ENCODE measurements at places on chromosomes 13 and 19.

DNA sequence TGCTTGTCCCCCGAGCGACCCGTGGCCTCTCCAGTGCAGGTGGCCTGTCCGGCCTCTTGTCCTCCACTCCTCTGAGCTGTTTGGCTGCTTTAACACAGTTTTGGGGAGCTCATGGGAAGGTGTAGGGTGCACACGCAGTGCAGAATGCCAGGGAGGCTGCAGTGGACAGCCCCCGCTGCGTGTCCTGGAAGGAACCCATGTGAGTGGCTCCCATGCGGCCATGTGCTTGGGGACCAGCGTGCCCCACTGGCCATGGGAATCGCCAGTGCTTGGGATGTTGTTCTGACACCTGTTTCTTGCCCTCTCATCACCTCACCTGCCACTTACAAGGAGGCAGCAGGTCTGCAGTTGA, 22.6 kb upstream of the F7 start:
- DNase-seq: no peak

GRCh38 chr19:55285229-55285890, 1.6 kb downstream of the BRSK1 start:
- DNase-seq: no peak

DNA sequence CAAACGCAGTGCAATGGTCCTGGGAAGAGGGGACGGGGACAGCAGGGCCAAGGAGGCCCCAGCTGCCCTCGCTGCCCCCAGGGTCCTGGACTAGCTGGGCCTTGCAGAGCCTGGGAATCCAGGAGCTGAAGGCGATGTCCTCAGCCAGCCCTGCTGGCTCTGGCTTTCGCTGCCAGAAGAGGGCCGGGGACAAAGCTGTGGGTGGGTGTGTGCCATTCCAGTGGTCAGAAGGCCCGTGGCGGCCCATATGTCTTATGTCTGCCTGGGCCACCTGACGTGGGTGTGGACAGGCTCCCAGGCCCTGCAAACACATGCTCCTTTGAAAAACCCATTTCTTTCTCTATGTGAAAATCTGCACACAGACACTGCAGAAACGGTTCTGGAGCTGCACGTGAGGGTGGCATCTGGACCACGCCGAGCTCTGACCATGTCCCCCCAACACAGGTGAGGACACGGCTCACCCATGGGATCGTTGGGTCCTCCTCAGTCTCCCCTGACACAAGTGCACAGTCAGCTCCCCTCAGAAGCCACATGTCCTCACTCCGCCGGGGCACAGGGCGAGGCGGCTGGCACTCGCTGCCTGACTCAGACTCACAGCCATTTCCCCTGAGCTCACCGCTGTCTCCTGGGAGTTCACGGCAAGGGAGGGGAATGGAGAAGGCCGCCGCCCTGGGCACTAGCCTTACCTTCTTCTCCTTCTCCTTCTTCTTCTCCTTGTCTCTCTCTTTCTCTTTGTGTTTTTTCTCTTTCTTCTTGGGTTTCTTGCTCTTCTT, 16.9 kb downstream of the IZUMO4 start:
- DNase-seq: no peak

GRCh38 chr19:31419871-31420445, 70.7 kb upstream of the TSHZ3 start:
- DNase-seq: no peak

DNA sequence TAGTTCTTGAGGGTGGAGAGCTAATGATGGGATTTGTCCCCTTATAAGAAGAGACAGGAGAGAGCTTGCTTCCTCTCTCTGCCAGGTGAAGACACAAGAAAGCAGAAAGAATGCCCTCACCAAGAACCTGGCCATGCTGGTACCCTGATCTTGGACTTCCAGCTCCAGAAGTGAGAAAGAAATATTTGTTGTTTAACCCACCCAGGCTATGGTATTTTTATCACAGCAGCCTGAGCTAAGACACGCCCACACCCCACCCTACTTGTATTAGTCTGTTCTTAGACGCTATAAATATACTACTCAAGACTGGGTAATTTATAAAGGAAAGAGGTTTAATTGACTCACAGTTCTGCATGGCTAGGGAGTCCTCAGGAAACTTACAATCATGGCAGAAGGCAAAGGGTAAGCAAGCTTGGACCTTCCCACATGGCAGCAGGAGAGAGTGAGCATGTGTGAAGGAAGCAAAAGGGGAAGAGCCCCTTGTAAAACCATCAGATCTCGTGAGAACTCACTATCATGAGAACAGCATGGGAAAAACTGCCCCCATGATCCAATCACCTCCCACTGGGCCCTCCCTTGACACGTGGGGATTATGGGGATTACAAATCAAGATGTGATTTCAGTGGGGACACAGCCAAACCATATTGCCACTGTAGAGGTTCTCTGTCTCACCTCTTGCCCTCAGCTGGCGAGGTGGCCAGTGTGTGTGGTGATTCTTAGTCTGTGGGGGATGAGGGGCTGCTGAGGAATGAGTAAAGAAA, 57.4 kb upstream of the RCBTB2 start:
- no peak for DNase-seq

- DNase-seq: peak; percentile 93
These were observed 630 bp downstream of the RNF126 start for GRCh38 chr19:662207-662961.

- DNase-seq: peak; percentile 89
These were observed 25.7 kb downstream of the CCNE1 start for GRCh38 chr19:29837448-29837981.

GRCh38 chr19:35328851-35329285, at the start of gene CD22:
CD22 (plus strand) TSS chr19:35329187; CDS start chr19:35332041, 2,854 bp downstream.
- DNase-seq: no peak

GRCh38 chr13:69474011-69474685, 633.5 kb upstream of the ATXN8OS start:
- DNase-seq: no peak

GRCh38 chr19:940591-941291, 14.9 kb downstream of the ARID3A start:
- peak; percentile 86 for DNase-seq

- DNase-seq: no peak
These were observed 33.7 kb upstream of the POSTN start for GRCh38 chr13:37632294-37632693.

- DNase-seq: no peak
These were observed 15.2 kb upstream of the URI1 start for GRCh38 chr19:29926801-29927200.

GRCh38 chr19:42066075-42066754, 3.8 kb downstream of the GRIK5 start:
- DNase-seq: no peak

GRCh38 chr19:6753178-6754031, 13.8 kb downstream of the SH2D3A start:
- DNase-seq: peak; percentile 95

GRCh38 chr13:28574617-28575142, 79.8 kb upstream of the FLT1 start:
- peak; percentile 72 for DNase-seq

GRCh38 chr19:16824658-16825311, 4.4 kb upstream of the SIN3B start:
- DNase-seq: no peak

DNA sequence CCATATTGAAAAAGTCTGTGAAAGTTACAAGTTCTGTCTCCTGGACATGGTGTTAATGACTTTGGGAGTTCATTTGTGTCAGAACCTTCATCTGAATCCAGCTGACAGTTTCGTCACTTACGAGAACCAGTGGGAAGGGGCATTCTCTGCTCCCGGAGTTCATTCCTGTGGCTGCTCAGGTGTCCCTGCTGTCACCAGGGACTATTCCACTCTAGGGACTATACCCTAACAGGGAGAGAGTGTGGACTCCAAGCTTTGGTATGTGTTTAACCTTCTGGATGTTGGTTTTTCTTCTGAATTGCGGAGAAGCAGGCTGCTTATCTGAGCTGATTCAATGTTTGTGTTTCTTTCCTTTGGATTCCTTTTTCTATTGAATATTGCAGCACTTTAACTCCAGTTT, 12.4 kb upstream of the ZNF709 start:
- DNase-seq: no peak
